NCI-H2171 treated with DMSO at 0.1 percent for 48 hours (cell line): ENCODE measurements at places on chromosomes 12 and 14.
A peak's percentile ranks its signal among the peaks of the same experiment; 100 is the strongest.

- DNase-seq: peak; percentile 31
These were observed 1.0 kb upstream of the DUSP6 start for GRCh38 chr12:89353188-89353822.

GRCh38 chr12:38998887-38999482 lies 93.6 kb upstream of the CPNE8 start:
- no peak for DNase-seq

DNA sequence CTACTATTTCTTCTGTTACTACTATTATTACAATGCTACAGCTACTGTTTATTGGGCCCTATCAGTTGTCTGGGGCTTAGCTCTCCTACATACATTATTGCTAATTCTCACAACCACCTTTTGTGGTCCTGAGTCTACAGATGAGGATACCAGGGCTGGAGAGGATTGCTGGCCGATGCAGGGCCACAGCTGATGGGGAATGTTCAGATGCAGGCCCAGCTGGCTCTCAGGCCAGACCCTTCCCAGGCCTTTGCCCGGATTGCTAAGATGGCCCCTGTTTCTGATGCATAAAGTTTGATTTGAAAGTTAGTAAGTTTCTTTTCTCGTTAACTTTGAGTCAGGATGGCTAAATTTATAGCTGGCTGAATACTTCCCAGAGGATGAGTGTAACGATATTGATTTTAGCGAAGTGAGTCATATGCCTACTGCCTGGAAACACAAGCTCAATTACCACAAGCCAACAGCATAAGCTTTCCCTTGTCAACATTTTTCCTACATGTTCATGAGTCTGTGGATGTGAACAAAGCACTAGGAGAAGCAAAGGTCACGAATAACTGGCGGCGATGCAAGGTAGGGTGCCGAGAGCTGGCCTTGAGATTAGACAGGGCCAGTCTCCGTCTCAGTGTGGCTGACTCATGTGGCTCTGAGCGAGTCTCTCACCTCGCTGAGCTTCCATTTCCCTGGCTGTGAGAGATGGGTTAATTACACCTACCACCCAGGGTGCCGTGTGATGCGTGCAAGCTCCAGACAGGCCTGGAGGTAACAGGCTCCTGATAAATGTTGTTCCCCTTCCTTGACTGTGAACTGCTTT lies 111.0 kb downstream of the BEGAIN start:
- DNase-seq: peak; percentile 69

- DNase-seq: no peak
These were observed 115.2 kb downstream of the BMP4 start for GRCh38 chr14:53841109-53842099.

GRCh38 chr14:61625165-61625564 lies 70.1 kb upstream of the HIF1A start:
- DNase-seq: no peak

GRCh38 chr14:48725051-48725734 lies 861.0 kb downstream of the RPS29 start:
- no peak for DNase-seq

DNA sequence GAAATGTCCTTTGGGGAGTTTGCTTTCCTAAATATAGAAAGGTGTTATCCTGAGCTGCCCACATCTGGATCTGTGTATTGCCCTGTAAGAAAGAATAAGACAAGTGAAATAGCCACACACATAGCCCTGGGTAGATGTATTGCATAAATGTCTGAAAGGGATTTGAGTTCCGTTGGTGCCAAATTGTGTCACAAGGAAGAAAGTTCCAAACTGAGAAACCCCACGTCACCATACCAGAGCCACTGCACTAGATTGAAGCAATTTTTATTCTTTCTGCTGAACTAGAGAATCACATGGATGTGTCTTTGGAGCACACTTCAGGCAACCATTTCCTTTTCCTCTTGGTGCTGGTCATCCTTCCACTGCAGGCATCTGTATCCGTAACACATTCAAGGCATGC lies 5.0 kb downstream of the RNASE9 start:
- DNase-seq: no peak

DNA sequence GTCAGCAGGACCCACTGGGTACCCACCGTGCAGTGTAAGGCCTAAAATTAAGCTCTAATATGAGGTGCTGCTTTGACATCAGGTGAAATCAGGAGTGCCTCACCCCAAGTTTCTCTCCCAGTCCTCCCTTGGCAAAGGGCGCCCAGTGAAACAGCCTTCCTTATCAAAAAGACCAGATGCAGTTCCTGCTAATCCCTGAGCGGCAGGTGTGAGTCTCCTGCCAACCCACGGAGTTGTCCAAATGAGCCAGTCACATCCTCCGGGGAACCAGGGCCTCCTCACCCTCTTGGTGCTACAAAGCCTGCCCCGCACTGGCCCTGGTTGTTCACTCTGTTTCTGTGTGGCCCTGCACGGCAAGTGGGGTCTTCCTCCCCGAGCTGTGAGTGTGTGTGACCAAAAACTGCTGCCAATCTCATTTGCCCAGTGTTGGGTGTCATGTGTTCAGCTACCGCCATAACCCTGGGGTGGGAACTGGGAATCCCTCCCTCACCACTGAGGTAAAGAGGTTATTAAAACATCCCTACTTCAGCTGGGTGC lies 20.2 kb upstream of the P2RX4 start:
- DNase-seq: no peak

- no peak for DNase-seq
These were observed 5.3 kb downstream of the SLC41A2 start for GRCh38 chr12:104952816-104953215.

- no peak for DNase-seq
These were observed 2.1 kb downstream of the CKAP4 start for GRCh38 chr12:106245767-106246166.

- DNase-seq: no peak
These were observed 5.1 kb downstream of the AHNAK2 start for GRCh38 chr14:104973135-104973384.

DNA sequence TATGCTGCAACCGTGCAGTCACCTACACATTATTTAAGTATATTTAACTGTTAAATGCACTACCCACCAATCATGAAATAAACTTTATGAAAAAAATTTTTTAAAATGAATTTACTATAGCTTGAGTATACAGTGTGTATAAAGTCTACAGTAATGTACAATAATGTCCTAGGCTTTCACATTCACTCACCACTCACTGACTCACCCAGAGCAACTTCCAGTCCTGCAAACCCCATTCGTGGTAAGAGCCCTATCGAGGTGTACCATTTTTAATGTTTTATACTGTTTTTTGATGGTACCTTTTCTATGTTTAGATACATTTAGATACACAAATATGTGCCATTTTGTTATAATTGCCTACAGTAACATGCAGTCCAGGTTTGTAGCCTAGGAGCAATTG lies 48.1 kb downstream of the KLRG1 start:
- DNase-seq: no peak

GRCh38 chr12:132238488-132238854 lies 90.9 kb downstream of the GALNT9 start:
- DNase-seq: no peak

GRCh38 chr12:67722296-67722695 lies 73.8 kb downstream of the DYRK2 start:
- no peak for DNase-seq

DNA sequence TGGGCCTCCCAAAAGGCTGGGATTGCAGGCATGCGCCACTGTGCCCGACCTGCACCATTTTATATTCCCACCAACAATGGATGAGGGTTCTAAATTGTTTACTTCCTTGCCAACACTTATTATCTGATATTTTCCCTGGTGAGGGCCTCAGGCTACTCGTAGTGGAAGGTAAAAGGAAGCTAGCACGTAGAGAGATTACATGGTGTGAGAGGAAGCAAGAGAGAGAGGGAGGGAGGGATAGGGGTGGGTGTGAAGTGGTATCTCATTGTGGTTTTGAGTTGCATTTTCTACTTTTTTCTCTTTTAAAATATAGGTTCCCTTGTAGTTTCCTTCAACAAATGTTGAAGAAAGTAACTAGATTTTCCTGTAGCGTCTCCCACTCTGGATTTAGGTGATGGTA lies 30.9 kb downstream of the MYO1H start:
- DNase-seq: no peak

DNA sequence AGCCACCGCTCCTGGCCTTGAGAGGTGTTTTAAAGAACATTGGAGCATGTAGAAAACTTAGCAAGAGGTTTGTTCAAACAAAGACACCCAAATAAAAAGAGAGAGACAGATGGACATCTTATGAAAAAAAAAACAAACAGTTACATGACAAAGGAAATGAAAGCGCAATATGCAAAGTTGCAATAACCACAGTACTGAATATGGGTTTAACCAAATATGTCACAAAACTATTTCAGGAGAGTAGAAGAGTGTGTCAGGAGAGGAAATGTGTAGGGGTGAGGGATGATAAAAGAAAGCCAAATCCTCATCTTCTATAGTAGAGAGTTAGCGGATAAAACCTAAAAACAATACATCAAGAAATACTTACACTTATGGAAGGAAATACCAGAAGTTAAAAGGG lies 98.4 kb downstream of the GTF2A1 start:
- no peak for DNase-seq

- DNase-seq: no peak
These were observed 8.3 kb downstream of the TRAF3 start for GRCh38 chr14:102785595-102785963.

DNA sequence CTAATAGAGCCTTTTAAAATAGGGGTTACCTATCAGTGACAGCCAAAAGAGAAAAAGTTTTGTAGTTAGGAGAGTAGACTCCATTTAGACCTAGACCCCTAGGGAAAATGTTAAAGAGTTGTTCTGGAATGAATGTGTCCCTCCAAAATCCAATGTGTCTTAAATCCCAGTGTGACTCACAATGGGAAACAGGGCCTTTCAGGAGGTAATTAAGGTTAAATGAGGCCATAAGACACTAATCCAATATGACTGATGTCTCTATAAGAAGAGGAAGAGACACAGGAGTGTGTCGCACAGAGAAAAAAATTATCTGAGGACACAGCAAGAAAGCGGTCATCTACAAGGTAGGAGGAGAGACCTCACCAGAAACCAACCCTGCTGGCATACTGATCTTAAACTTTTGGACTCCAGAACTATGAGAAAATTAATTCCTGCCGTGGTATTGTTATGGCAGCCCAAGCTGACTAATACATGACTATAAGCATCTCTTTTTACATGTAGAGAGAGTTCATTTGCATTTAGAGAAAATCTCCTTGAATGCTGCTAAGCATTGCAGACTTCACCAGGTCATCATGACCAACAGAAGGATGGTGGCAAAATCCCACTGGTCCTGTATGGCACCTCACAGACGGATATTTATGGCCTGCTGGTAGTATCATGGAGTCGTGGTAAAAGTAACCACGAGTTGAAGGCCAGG lies 259.6 kb upstream of the TMTC1 start:
- DNase-seq: no peak

DNA sequence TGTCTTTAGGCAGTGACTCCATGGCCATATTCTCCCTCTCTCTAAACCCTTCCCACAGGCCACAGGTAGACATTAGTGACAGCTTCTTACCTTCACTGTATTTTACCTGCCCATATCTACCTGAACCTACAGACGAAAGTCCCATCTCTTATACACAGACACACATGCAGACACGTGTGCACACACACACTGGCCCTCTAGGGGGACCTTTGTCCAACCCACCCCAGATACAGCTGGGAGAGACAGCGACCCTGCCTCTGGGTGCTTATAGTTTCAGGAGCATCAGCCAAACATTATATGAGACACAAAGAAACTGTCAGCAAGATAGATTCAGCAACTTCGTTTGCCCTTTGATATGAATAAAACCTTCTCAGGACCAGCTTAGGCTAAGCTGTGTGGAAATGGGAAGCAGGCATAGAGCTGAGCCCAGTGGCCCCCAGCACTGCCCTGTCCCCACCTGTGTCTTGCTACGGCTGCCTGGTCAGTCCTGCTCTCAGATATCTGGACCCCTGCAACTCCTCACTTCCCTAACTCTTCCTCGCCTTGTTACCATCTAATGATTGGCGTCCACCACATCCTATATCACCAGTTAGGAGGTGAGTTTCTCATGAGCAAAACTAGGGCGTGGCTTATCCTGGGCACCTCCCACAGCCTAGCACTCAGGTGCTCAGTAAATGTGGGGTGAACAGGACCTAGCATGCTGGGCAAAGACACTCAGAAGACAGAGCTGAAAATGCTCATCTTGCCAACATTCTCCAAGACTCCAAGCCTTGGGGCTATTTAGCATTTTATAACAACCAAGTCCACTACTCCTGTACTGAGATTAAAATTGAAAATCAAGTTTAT lies 12.0 kb upstream of the CD9 start:
- no peak for DNase-seq

GRCh38 chr14:30874120-30874998 lies at the start of gene COCH:
Gene COCH, plus strand, starts transcription at chr14:30874559. Its CDS starts 380 bp downstream, at chr14:30874939.
- DNase-seq: peak; percentile 79

- DNase-seq: no peak
These were observed 37.7 kb upstream of the GXYLT1 start for GRCh38 chr12:42182394-42182793.

- no peak for DNase-seq
These were observed 22.4 kb downstream of the OR10G2 start for GRCh38 chr14:21612324-21612723.

DNA sequence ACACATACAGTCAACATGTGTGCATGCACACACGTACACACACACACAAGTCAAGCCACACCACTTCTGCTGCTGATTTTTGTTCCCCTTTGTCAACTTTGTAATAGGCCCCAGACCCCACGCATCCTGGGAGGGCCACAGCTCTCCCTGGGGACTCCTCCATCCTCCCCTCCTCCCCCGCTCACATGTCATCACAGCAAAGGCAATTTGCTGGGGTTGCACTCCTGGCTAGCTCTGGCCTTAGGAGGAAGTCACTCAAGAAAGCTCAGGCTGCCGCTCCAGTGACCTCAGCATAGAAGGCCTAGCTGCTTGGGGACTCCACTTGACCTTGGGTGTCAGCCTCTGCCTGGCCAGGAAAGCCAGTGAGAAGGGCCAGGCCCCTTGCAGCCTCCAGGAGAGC lies 27.2 kb downstream of the NGB start:
- no peak for DNase-seq

DNA sequence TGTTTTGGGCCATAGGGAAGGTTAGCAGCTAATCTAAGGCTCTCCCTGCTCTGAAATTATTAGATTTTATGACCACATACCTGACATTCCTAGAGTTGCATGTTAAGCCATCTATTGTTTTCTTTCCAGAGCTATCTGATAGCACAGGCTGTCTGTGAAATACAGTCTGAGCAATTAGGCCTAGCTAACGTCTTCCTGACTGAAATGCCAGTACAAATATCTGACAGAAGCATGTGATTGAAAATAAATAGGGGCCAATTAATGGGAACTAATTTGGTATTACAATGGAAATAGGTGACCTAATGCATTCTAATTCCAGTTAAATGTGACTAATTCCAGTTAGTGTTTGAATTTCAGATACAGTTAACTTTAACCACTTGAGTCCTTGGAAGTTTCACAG lies 115.2 kb downstream of the C12orf75 start:
- no peak for DNase-seq

DNA sequence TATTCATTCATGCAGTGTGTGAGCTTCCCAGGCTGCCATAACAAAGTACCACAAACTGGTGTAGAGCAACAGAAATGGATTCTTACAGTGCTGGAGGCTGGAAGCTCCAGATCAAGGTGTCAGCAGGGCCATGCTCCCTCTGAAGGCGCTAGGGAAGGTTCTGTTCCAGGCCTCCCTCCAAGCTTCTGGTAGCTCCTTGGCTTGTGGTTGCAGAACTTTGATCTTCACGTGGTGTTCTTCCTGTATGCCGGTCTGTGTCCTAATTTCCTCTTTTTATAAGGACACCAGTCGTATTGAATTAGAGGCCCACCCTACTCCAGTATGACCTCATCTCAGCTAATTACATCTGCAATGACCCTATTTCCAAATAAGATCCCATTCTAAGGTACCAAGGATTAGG lies 3.1 kb downstream of the OTUB2 start:
- no peak for DNase-seq

- DNase-seq: no peak
These were observed 45.2 kb downstream of the RDH12 start for GRCh38 chr14:67746927-67747326.

- DNase-seq: peak; percentile 85
These were observed 53.1 kb downstream of the TGFB3 start for GRCh38 chr14:75928690-75929181.
